ENCODE measurements at places on chromosomes 3 and 15.

DNA sequence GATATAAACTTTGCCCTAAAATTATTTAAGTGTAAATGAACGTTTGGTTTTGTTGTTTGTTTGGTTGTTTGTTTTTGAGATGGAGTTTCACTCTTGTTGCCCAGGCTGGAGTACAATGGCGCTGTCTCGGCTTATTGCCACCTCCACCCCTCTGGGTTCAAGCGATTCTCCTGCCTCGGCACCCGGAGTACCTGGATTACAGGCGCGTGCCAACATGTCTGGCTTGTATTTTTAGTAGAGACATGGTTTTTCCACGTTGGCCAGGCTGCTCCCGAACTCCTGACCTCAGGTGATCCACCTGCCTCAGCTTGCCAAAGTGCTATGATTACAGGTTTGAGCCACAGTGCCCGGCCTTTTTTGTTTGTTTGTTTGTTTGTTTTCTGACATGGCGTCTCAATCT lies 87.9 kb upstream of the CHD2 start:
- DNase-seq = no peak

- no peak for DNase-seq
Measured at GRCh38 chr3:65963787-65964677, 74.7 kb downstream of the MAGI1 start.

- no peak for DNase-seq
Measured at GRCh38 chr15:87215100-87215499, 1041.4 kb downstream of the NTRK3 start.

- DNase-seq = no peak
Measured at GRCh38 chr3:14608298-14608697, 43.3 kb upstream of the CCDC174 start.

- no peak for DNase-seq
Measured at GRCh38 chr3:191997093-191997492, 536.1 kb downstream of the PYDC2 start.

Data from H1 (cell line).